ENCODE measurements at places on chromosomes 16 and 17.

DNA sequence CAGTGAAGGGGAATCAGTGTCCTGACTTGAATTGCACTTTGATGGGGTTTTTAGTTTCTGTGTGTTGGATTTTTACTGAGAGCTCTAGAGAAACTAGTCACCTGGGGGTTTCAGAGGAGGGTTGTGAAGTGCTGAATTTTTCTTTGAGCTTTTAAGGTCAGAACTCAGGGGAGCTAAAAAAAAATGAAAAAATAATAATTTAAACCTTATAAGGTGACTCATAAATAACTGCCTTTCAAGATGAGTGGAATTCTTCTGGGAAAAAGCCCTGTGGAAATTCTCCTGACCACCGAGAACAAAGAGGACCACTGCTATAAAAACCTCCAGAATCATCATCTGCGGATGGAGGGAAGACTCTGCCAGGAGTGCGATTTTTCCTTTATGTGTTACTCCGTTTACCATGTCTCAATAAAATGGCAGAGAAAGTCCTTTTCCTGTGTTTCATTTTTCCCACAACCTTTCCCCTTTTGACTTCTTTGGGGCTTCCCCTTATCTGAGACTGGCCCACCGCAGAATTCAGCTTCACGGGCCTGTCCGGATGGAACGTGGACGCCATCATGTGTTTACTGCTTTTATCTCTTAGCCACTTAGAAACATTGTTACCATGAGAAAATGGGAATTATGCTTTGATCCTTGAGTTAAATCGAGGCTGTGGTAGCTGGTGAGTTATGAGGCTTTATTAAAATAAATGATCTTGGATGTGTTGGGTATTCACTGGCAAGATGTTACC, 39.7 kb downstream of the RPTOR start:
- no peak for DNase-seq

DNA sequence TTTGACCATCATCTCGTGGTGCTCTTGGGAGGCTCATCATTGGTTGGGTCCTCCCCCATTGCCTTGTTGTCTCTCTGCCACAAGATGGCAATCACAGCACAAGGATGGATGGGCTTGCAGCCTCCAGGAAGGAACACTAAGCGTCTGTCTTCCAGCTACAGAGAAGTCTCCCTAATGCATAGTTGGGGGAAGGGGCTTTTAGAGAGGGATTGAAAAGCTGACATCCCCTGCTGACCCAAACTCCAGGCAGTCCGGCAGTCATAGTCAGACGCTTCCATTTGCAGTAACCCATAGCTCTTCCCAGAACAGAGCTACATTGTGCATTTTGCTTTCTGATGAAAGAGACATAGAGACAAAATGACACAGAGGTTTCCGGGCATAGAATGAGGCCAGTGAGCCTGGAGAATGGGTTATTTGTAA, 111.4 kb downstream of the UTP18 start:
- DNase-seq: peak; percentile 72

GRCh38 chr17:64502809-64503208, 3.3 kb downstream of the DDX5 start:
- no peak for DNase-seq

- DNase-seq: no peak
Observed at GRCh38 chr16:57347858-57348257, 10.7 kb upstream of the CCL22 start.

DNA sequence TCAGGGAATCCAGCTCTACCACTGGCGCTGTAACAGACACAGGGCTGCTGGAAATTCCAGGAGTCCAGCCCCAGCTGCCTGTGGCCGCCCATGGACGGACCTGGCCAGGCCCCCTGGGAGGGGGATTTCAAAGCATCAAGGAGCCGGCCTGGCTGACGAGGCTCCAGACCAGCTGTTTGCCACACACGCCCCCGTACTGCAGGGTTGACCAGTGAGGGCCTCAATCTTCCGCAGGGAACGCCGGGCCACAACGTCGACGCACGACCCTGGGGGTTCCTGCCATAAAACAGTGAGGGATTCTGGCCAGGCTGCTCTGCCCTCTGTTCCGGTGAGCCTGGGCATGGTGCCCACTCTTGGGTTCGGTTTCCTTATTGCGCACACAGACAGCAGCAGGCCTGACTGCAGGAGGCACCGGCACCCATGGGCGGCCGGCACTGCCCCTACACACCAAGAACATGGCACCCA, 3.7 kb downstream of the LMF1 start:
- DNase-seq: no peak

Data from umbilical cord (tissue), 2 donors.